ENCODE measurements at places on chromosomes 12 and 14. TPM values are rescaled to one million over a fixed set of nuclear protein-coding genes. Genes with fewer than 3 reads are reported as not detected.

DNA sequence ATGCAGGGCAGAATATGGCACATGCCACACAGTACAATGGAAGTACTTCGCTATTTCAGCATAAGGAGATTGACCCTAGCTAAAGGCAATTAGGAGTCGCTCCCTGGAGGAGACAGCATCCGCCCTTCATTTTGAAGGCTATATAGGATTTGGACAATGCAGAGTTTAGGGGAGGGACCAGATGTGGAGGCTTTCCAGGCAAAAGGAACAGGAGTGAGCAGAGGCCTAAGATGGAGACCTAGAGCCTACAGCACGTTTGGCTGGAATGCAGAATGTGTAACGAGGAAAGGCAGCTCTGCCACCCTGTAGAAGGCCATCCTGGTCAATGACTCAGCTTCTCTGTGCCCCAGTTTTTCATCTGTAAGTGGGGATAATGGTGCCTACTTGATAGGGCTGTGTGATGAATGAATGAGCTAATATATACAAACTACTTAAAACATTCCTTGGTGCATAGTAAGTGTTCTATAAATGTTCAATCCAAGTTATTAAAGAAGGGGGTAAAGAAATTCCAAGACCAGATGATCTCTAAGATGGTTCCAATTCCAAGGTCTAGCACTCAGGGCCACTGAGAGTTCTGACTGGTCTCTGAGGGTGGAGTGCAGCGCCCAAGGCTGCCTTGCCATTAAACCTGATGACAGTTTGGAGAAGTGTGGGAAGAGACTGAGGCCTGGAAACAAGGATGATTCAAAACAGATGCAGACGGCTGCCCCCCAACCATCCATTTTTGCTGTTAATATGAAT lies 54.3 kb upstream of the FRMD6 start:
- no peaks in the 10 kb centered on the region for H3K27me3 ChIP-seq
- DNase-seq, result no peak
- no peaks in the 10 kb centered on the region for H3K36me3 ChIP-seq

DNA sequence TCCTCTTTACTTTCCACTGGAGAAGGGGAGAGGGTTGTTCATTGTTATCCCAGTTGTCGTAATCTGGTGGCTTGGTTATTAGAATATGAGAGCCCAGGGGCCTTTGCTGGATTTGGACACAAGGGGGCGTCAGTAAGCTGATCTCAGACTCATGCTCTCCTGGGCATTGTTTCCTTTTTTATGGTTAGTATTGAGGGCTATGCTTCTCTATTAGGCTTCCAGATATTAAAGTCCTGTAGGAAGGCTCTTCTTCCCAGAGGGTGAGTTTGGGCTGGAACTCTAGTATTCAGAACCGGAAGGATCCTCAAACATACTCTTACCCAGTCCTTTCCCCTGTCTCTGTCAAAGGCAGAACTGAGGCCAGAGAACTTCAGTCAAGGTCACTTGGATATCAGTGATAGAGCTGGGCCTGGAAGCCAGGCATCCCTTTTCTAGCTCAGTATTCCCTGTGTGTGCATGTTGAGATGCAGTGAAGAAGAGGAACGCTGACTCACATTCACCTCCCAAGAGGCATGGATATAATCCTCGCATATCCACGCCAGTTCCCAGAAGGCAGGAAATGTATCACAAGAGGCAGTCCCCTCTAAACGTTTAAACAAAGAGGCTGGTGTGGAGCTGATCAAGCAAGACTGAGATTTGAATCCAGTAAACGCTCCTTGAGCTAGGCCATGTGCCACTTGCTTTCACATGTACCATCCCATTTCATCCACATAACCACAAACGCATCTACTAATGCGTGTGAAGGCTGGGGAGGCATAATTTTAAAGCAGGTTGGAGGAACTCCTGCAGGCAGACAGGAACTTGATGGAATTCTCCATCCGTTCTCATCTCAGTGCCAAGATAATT lies 41.6 kb downstream of the UBE3B start:
- H3K4me1 ChIP-seq, result no peaks in the 10 kb centered on the region
- H3K27me3 ChIP-seq, result no peaks in the 10 kb centered on the region
- H3K36me3 ChIP-seq, result peaks cover 88% of the 10 kb centered on the region
- DNase-seq, result peak; percentile 58
- peak overlapping the region; percentile 47 for H3K27ac ChIP-seq

DNA sequence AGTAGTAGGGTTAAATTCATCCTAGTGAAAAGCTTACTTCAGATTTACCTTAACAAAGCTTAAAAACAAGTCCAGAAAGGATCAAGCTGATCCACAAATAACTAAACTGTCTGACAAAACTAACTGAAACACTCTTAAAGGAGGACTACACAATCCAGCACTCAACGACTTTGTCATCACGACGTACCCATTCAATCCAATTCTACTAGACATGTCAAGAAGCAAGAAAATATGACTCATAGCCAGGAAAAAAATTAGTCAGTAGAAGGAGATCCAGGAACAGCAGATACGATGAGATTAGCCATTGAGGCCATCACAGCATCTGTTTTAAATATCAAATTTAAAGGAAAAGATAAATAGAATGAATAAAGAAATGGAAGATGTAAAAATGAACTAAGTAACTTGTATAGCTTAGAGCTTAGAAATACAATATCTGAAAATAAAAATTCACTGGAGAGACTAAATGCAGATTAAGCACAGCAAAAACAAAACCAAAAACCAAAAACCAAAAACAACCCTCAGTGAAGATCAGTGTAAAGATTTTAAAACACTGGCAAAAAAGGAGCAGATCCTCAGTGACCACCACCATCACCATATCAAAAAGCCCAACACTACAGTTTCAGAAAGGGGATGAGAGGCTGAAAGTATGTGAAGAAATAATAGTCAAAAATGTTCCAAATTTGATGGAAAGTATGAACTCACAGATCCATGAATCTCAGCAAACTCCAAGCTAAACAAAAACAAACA lies 95.0 kb upstream of the CCND2 start:
- no peak for DNase-seq
- H3K27me3 ChIP-seq, result no peaks in the 10 kb centered on the region
- H3K4me3 ChIP-seq, result no peak overlapping the region
- H3K36me3 ChIP-seq, result no peaks in the 10 kb centered on the region

The STYX gene
- total RNA-seq, result 5.2 TPM

DNA sequence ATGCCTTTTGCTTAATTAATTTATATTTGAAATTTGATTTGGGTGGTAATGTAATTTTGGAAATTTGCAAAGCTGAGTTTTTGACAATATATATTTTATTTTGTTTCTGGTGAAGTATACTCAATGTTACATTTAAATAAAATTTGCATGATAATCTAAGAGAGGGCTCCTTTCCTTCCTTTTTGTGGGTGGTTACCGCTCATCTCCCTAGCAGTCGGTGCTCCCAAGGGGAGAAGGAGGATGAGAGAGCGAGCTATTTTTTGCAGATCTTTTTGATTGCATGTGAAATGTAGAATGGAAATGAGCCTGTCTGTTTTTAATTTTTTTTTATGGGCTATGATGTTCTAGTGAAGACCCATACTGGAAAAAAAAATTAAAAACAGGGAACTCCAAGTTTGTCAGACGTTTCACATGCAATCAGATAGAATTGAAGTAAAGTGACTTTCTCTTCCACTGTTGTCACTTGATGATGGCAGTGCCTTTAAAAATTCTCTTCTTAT lies 39.8 kb downstream of the MSRB3 start:
- no peak overlapping the region for H3K4me3 ChIP-seq
- H3K27ac ChIP-seq, result no peak overlapping the region
- no peak for DNase-seq
- no peaks in the 10 kb centered on the region for H3K27me3 ChIP-seq
- no peaks in the 10 kb centered on the region for H3K36me3 ChIP-seq

The BMP4 gene
- 33.1 TPM for total RNA-seq

DNA sequence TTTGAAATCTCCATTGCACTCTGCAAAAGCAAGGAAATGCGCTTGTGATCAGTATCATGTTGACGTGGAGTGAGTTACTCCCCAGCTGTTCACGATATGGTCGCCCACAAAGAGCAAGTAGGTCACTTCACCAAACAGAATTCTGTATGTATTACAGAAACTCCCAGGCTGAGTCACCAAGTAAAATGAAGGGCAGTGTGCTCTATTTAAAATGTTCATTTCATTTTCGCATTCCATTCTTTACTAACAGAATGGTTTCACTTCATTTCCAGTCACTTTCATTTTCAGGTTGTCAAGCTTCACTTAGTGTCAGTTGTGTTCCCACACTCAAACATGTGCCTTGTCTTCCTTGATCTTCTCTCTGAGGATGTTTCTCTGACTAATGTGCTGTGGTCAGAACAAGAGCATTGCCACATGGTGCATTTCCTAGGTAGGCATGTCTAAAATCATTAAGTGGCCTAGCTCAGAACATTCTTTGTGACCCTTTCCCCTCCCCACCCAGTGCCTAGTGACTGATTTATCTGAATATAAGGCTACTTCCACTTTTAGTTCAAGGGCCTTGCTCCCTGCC lies 391.2 kb downstream of the RAD51B start:
- peak; percentile 63 for DNase-seq
- no peak overlapping the region for H3K4me3 ChIP-seq
- peak overlapping the region; percentile 73 for H3K27ac ChIP-seq
- H3K27me3 ChIP-seq, result no peaks in the 10 kb centered on the region
- peaks cover 18% of the 10 kb centered on the region for H3K4me1 ChIP-seq

DNA sequence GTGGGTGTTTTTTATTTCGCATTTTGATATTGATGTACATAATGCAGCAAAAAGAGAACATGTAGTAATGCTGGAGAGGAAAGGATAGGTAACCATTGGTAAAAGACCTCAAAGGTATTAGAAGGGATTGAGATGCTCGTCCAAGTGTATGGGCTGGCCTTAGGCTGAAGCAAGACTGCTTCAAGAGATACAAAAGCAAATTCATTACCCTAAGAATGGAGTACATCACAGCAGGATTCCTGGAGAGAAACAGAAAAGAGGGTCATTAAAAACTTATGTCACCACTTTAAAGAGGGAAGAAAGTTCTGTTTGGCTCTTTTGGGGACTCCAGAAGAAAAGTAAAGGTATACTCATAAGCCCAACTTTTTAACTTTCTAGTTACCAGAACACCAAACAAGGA lies 420.5 kb downstream of the ZFP36L1 start:
- no peak overlapping the region for H3K4me3 ChIP-seq
- H3K36me3 ChIP-seq, result no peaks in the 10 kb centered on the region
- H3K4me1 ChIP-seq, result peaks cover 3% of the 10 kb centered on the region
- no peaks in the 10 kb centered on the region for H3K27me3 ChIP-seq
- H3K27ac ChIP-seq, result no peak overlapping the region
- no peak for DNase-seq

GRCh38 chr14:33016613-33017012 lies 77.9 kb downstream of the NPAS3 start:
- H3K36me3 ChIP-seq, result no peaks in the 10 kb centered on the region
- DNase-seq, result no peak
- H3K4me3 ChIP-seq, result no peak overlapping the region
- no peaks in the 10 kb centered on the region for H3K27me3 ChIP-seq

Measured in ascending aorta (tissue), 2 donors.